Stimulated activated CD4-positive, alpha-beta T cell treated with anti-CD3 and anti-CD28 coated beads, Interleukin-1b, Interleukin-23, amount 100 ng/mL, for 4 hours (primary cell): ENCODE measurements at places on chromosomes 2 and 18.

DNA sequence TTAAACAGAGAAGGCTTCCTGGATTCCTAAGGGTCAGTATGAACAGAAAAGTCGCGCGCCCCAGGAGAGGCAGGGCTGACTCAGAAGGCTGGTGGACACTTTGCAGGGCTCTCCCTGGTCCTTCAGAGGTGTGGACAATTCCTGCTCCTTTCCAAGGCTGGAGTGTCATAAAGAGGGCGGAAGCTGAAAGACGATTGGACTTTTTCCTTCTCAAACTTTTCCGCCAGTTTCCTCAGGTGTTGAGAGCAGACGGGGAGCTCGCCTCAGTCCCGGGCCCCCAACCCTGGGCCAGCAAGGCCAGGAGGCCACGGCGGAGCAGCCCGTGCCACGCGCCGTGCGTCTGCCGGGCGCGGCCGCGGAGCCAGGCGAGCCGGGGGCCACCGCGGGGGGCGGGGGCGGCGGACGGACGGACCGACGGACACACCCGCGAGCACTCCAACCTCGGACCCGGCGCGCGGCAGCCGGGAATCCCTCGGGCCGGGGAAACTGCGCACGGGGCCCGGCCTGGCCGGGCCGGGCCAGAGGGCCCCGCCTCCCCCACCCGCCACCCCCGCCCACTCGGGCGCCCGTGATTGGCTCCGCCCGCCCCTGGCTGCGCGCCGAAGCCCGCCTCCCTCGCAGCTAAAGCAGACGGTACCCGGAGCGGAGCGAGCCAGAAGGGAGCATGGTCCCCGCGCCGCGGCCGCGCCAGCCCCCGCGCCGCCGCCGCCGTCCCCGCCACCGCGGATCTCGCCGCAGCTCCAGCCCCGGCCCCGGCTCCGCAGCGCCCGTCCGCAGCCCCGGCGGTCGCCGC lies at the start of gene KLHL29:
Gene KLHL29, plus strand, starts transcription at position 629 of the 793 bp plus-strand sequence. CDS start 177,018 bp downstream, outside the sequence.
- DNase-seq: peak; percentile 62

DNA sequence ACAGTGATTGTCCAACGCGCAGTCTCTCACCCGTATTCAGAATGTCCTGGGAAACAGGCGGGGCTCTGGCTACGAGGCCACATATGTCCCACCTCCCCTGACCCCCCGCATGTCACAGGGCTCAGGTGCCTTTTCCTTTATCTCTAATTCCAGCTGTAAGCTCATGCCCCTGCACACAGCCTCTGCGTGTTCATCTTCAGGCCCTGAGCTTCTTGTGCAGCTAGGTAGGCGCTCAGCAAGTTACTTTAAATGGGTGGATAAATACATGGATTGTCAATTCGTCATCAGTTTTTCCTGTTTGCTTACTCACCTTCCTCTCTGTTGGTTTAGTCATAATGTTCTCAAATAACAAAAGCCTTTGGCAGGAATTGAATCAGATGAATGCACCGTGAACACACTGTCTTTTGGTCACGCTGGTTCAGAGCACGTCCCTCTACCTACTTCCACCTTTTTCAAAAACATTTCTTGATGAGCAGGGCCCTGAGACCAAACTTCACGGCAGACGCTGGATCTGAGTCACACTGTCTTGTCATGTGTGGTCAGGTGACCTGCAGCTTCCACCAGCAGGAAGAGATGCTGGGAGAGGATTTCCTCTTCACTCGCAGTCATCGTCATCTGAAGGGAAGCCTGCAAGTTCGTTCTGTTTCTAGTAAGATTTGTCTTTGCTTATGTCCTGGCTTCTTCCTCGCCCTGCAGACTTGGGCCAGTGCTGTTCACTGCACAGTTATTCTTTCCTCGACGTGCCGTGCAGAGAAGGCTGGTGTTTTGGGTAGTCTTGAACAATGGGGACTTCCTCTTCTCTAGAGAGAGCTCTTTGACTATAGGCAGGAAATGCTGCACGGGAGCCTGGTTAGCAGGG lies 138.1 kb downstream of the PTGR3 start:
- peak; percentile 22 for DNase-seq

GRCh38 chr2:117514371-117514770 lies 300.1 kb upstream of the DDX18 start:
- no peak for DNase-seq

- DNase-seq: no peak
Observed at GRCh38 chr2:86021396-86022378, 84.0 kb downstream of the POLR1A start.

DNA sequence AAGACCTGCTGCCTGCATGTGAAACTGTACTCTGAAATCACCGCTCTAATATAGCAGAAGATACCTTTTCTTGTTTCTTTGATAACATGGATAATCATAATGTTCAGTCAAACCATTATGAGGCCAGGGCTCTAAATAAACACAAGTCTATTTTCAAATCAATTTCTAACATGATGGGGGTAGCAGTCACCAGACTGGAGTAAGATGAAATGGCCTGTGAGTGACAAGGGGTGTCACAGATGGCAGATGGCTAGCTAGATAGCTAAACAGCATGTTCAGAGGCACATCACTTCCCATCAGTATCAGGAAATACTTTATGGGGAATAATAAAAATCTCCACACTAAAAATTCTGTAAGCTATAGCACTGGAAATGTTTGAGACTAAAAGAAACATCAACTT lies 14.0 kb downstream of the MBD2 start:
- DNase-seq: no peak

DNA sequence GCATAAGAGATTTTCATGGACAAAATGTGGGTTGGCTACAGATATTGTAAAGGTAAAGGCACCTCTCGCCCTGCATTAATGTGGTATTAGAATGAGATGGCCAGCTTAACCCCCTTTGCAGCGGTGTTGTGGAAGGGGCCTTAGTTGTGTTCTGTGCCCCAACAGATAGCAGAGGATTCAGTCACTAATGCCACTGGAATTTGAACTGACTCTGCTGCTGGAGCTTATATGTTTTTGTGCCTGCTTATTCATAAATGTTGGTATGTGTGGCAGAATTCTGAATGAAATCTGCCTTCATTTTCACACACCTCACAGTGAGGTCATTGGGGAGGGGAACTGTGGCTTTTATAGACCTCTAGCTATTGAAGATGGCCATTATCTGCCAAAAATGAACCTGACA lies 90.7 kb upstream of the ITGA6 start:
- no peak for DNase-seq

- DNase-seq: no peak
Observed at GRCh38 chr18:3481696-3482210, 31.8 kb downstream of the TGIF1 start.

- DNase-seq: no peak
Observed at GRCh38 chr2:3712424-3712823, 9.0 kb downstream of the DCDC2C start.

DNA sequence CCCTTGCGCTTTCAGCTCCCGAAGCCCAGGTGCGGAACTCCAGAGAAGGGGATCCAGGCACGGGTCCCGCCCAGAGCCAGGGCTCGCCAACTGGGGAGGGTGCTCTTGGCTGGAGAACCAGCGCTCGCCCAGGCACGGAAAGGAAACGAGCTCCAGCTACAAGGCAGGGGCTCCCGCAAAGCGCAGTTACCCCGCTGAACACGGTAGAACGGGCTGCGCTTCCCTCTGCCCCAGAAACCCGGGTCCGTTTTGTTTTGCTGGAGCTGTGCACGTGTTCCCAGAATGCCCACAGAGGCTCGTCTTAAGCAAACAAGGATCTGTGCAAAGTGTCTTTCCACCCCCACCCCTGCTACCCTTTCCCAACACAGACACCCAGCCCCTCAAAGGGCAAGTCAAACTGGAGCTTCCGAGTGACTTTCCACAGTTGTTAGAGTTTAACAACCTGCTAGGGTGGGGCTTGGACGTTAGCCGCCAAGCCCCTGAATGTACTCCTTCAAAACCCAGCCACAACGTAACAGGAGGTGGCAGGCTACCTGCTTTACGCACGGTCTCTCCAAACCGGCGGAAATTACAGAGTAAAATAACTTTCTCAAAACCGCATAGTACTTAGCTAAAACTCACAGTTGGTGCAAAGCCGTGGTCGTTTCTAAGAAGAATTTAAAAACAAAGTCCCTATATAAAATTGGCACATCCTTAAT lies 775 bp downstream of the RNF125 start:
- peak; percentile 25 for DNase-seq

DNA sequence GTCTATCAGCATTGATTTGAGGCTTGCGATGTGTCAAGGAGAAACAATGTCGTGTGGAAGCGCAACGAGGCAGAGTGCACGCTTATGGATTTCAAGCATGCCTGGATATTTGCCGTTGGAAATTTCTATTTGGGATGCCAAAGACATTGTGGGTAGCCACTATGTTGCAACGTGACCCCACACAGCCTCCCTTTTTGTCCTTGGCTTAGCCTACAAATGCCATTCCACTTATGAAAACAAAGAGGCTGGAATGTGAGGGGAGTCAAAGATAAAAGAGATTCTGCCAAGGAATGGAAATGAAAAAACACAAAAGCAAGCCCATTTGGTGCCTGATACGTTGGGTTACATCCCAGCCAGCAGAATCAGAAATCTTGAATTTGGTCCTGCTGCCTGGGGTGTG lies 721.2 kb downstream of the GALR1 start:
- DNase-seq: no peak

DNA sequence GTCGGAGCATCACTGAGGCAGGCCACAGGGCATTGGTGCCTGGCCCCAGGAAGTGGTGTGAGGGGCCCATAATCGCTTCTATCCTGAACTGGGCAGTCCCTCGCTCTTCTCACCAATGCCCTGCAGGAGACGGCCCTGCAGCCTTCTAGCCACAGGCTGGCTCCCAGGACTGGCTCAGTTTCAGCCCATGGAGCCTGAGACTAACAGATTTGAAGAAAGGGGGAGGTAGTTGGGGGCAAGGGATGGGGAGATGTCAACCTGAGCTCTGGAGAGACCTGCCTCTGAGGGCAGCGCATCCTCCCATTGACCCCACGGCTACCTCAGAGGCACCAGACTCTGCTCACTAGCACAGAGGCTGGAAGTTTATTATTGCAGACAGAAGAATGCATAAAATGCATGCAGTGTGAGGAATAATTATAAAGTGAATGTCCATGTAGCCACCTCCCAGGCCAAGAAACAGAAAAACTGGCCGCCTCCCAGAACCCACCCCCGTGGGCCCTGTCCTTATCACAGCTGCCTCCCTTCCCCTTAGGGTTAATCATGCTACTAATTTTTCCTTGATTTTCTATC lies 1.4 kb downstream of the TOGARAM2 start:
- no peak for DNase-seq
